ENCODE measurements at places on chromosomes 12 and 14.

GRCh38 chr12:109800536-109800935, 32.7 kb downstream of the TRPV4 start:
- H3K4me3 ChIP-seq, result no peak overlapping the region
- H3K27ac ChIP-seq, result no peak overlapping the region
- no peak for DNase-seq
- H3K4me1 ChIP-seq, result no peaks in the 10 kb centered on the region
- no peaks in the 10 kb centered on the region for H3K36me3 ChIP-seq

- peaks cover 28% of the 10 kb centered on the region for H3K4me1 ChIP-seq
- DNase-seq, result no peak
- no peak overlapping the region for H3K4me3 ChIP-seq
- H3K27me3 ChIP-seq, result peaks cover 49% of the 10 kb centered on the region
- peaks cover under 1% of the 10 kb centered on the region for H3K36me3 ChIP-seq
- H3K27ac ChIP-seq, result no peak overlapping the region
Observed at GRCh38 chr14:24330973-24331674, 3.7 kb downstream of the ADCY4 start.

GRCh38 chr14:68667313-68667791, 125.5 kb downstream of the ZFP36L1 start:
- H3K4me1 ChIP-seq, result peaks cover 31% of the 10 kb centered on the region
- H3K4me3 ChIP-seq, result no peak overlapping the region
- no peak overlapping the region for H3K27ac ChIP-seq
- H3K36me3 ChIP-seq, result peaks cover 3% of the 10 kb centered on the region
- no peaks in the 10 kb centered on the region for H3K27me3 ChIP-seq

DNA sequence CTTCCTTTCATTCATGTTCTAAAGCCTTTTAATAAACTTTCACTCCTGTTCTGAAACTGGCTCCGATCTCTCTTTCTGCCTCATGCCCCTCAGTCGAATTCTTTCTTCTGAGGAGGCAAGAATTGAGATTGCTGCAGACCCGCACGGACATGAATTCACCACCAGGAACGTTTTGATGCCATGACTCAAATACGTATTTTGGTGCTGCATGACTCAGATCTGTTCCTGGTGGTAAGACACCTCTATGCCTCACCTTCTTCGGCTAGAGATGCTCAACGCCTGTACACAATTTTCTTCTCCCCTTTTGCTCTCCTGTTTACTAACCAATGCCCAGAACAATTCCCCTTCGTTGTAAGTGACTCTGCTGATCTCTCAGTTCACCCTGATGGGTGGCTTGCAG, 52.0 kb upstream of the RIMBP2 start:
- peaks cover 6% of the 10 kb centered on the region for H3K27me3 ChIP-seq
- H3K4me1 ChIP-seq, result no peaks in the 10 kb centered on the region
- H3K36me3 ChIP-seq, result no peaks in the 10 kb centered on the region
- no peak overlapping the region for H3K4me3 ChIP-seq
- H3K27ac ChIP-seq, result no peak overlapping the region
- DNase-seq, result no peak

- H3K27ac ChIP-seq, result peak overlapping the region; percentile 76
- no peak for DNase-seq
- peaks cover 1% of the 10 kb centered on the region for H3K36me3 ChIP-seq
- H3K4me1 ChIP-seq, result peaks cover 25% of the 10 kb centered on the region
- no peaks in the 10 kb centered on the region for H3K27me3 ChIP-seq
- H3K4me3 ChIP-seq, result peak overlapping the region; percentile 23
Observed at GRCh38 chr12:25186038-25186787, 8.7 kb downstream of the DNAI7 start.

- no peaks in the 10 kb centered on the region for H3K36me3 ChIP-seq
- DNase-seq, result no peak
- H3K4me3 ChIP-seq, result no peak overlapping the region
- no peak overlapping the region for H3K27ac ChIP-seq
- H3K4me1 ChIP-seq, result peaks cover 3% of the 10 kb centered on the region
Observed at GRCh38 chr12:2376908-2377657, 324.3 kb downstream of the CACNA1C start.

- H3K27ac ChIP-seq, result no peak overlapping the region
- no peak overlapping the region for H3K4me3 ChIP-seq
- H3K27me3 ChIP-seq, result no peaks in the 10 kb centered on the region
- H3K36me3 ChIP-seq, result peaks cover 44% of the 10 kb centered on the region
- no peaks in the 10 kb centered on the region for H3K4me1 ChIP-seq
- DNase-seq, result no peak
Observed at GRCh38 chr14:80868260-80868659, 73.3 kb downstream of the CEP128 start.

DNA sequence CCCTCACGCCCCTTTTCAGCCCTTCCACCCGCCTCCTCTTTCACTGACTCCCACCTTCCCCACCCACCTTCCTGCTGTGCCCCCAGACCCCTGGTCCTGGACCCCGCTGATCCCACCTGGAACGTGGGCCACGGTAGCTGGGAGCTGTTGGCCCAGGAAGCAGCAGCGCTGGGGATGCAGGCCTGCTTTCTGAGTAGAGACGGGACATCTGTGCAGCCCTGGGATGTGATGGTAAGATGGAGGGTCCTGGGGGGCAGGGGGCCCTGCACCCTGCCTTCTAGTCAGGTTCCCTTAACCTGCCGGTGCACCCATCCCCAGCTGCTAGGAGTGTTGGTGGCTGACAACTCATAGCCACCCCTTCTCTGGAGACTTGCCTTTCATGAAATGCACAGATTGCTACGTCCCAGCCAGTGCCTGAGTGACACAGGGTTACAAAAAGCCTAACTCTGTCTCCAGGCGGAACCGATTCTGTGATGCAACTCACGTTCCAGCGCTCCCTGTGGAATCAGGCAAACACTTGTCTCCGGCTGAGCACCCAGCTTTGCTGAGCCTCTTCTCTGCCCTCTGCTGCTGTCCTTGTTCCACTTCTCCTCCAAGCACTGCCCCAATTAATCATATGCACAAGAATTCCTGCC, 15.0 kb upstream of the OAS2 start:
- H3K27ac ChIP-seq, result no peak overlapping the region
- no peaks in the 10 kb centered on the region for H3K27me3 ChIP-seq
- no peak overlapping the region for H3K4me3 ChIP-seq

DNA sequence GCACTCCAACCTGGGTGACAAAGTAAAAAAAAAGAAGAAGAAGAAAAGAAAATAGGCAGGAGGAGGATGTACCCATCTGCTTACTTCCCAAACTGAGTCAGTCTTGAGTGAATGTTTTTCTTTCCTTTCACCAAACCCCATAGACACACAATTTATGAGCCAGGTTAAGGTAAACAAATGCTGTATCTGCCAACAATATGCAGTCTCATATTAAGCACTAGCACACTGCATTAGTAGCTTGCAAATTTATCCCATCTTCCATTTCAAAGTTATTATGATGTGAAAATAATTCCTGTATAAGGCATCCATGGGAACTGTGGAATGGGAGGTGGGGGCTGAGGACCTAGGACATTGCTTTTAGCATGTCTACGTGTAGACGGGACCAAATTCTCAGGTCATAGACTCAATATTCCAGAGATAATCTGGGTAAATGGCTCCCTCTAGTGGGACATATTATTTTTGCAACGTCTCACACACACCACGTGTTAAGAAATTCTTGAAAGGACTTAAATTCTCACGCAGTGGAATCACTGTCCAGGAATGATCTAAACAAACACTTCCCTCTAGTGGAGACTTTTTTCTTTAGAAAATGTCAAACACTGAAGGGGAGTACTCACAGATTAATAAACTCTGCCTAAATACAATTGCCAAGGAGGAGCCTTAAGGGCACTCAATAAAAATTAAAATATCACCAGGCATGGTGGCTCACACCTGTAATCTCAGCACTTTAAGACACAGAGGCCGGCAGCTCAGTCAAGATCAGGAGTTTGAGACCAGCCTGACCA, 17.1 kb upstream of the OR10P1 start:
- H3K36me3 ChIP-seq, result peaks cover 6% of the 10 kb centered on the region
- no peak overlapping the region for H3K4me3 ChIP-seq
- peaks cover 11% of the 10 kb centered on the region for H3K4me1 ChIP-seq
- H3K27ac ChIP-seq, result no peak overlapping the region
- DNase-seq, result peak; percentile 29

DNA sequence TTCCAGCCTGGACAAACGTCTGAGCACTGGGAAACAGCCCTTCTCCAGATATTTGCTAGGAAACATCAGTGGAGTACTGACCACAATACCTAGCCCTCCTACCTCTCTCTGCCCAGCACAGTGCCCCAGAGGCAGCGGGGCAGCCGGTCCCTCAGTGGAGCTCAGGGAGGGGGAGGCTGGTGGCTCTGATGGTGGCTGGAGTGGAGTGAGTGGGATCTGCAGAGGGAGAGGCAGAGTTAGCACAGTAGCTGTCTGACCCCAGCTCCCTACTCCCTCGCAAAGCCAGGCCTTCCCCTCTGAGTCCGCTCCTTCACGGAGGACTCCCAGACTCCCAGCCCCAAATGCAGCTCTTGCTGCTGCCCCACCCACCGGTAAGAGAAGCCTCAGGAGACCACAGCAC, 30.0 kb downstream of the NCKAP5L start:
- no peaks in the 10 kb centered on the region for H3K4me1 ChIP-seq
- H3K4me3 ChIP-seq, result no peak overlapping the region
- no peaks in the 10 kb centered on the region for H3K36me3 ChIP-seq
- H3K27ac ChIP-seq, result no peak overlapping the region

- H3K4me3 ChIP-seq, result no peak overlapping the region
- DNase-seq, result no peak
- no peaks in the 10 kb centered on the region for H3K36me3 ChIP-seq
- H3K27ac ChIP-seq, result no peak overlapping the region
Observed at GRCh38 chr12:119406308-119406707, 71.8 kb downstream of the CCDC60 start.

- H3K36me3 ChIP-seq, result no peaks in the 10 kb centered on the region
- H3K27ac ChIP-seq, result no peak overlapping the region
- H3K4me3 ChIP-seq, result peak overlapping the region; percentile 49
- peaks cover 2% of the 10 kb centered on the region for H3K4me1 ChIP-seq
- H3K27me3 ChIP-seq, result peaks cover 53% of the 10 kb centered on the region
- DNase-seq, result peak; percentile 25
Observed at GRCh38 chr12:3200032-3200617, 122.9 kb downstream of the TSPAN9 start.

DNA sequence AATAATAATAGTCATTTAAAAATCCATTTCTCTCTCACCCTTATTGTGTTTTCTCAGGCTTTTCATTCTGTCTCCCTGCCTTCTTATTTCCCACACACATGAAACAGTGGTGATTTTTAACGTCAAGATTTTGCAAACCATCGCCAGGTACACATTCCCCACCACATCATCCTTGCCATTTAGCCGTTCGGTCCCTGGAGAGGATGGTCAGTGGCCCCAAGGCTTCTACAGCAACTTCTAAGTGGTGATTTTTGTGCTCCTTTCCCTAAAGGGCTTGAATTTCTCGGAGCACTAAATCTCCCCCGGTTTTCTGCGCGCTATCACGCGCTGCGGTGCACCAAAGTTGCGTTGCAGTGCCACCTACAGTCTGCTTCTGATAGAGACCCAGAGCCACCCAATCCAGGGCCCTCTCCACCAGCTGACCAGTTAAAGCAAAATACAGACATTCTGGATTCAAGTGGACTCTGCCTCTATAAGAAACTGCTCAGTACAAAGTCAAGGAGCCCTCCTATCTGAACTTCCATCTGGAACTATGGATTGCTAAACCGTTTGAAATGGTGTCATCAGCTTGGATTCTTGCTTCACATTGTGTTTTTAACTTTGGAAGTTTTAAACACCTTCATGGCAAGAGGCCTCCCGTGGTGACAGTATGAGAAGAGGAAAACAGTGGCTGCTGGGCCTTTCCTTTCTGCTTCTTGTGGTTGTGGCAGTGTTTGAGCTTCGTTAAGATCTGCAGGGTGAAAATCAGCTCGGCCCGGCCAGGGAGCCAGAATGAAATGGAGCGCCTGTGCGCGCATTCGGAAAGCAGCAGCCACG, 234.0 kb downstream of the SPTSSA start:
- peak; percentile 36 for DNase-seq
- H3K4me3 ChIP-seq, result no peak overlapping the region
- H3K27ac ChIP-seq, result no peak overlapping the region

DNA sequence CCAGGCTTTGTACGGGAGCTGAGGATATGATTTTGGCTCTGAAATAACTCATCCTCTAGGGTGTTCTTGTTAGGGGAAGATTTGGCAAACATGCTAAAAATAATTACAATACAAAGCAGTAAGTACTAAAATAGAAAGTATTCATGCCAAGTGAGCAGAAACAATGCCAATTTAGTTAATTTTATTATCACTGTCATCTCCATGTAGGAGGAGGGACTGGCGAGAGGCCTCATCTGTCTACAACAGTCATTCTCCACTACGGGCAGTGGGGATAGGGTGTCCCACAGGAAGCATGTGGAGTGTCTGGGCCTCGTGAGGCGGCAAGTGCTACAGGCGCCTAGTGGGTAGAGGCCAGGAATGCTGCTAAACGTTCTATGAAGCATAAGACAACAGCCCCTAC, 3.3 kb downstream of the ISM2 start:
- no peak overlapping the region for H3K27ac ChIP-seq
- DNase-seq, result no peak
- H3K4me1 ChIP-seq, result peaks cover 4% of the 10 kb centered on the region
- H3K4me3 ChIP-seq, result no peak overlapping the region

GRCh38 chr12:31518680-31519227, 72.2 kb downstream of the DENND5B start:
- H3K27ac ChIP-seq, result no peak overlapping the region
- H3K36me3 ChIP-seq, result no peaks in the 10 kb centered on the region
- no peak overlapping the region for H3K4me3 ChIP-seq
- no peaks in the 10 kb centered on the region for H3K27me3 ChIP-seq

DNA sequence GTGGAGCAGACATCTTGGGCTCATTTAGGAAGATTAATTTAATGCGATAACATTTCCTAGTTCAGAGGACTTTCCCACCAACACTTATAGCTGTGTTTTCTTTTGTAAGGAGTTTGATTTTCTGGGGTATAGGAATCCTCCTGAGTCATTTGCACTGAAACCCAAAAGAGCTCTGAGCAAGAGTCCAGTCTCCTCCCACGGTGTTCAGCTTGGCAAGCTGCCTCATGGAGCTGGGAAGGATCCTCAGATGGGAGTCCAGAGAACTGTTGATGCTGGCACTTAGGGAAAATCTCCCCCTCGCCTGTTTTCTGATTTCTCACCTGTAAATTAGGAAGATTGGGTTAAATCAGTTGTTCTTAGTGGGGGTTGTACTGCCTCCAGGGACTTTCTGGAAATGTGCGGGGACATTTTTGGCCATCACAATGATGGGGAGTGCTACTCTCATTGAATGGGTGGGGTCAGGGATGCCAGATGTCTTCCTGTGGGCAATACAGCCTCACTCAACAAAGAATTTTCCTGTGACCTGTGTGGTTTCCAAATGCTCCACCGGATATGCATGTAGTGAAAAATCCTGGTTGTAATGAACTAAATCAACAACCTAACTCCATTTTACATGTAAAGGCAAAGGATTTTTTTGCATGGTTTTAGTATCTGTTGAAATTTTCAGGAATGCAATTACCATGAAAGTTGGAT, 150.6 kb downstream of the ADCK1 start:
- H3K4me3 ChIP-seq, result no peak overlapping the region
- H3K4me1 ChIP-seq, result no peaks in the 10 kb centered on the region
- peaks cover 2% of the 10 kb centered on the region for H3K36me3 ChIP-seq
- H3K27me3 ChIP-seq, result peaks cover 3% of the 10 kb centered on the region

- peaks cover 16% of the 10 kb centered on the region for H3K36me3 ChIP-seq
- H3K27ac ChIP-seq, result no peak overlapping the region
- H3K4me3 ChIP-seq, result no peak overlapping the region
Observed at GRCh38 chr12:1054117-1054870, 63.3 kb downstream of the ERC1 start.

GRCh38 chr12:92771001-92771400, 68.2 kb downstream of the PLEKHG7 start:
- DNase-seq, result no peak
- H3K27me3 ChIP-seq, result no peaks in the 10 kb centered on the region
- H3K27ac ChIP-seq, result no peak overlapping the region
- H3K36me3 ChIP-seq, result peaks cover 3% of the 10 kb centered on the region
- H3K4me1 ChIP-seq, result peaks cover 25% of the 10 kb centered on the region
- H3K4me3 ChIP-seq, result no peak overlapping the region
